Activated CD4-positive, alpha-beta T cell treated with anti-CD3 and anti-CD28 coated beads, Interleukin-2, amount 10 ng/mL, durations not matched to agents 7 days and 5 days (primary cell): ENCODE measurements at places on chromosomes 2 and 18. TPM values are rescaled to one million over a fixed set of nuclear protein-coding genes. Genes with fewer than 3 reads are reported as not detected.

ALK gene
- not detected for total RNA-seq

NGEF gene
- not detected for total RNA-seq

CAMKMT gene
- 13.7 TPM for total RNA-seq

RESP18 gene
- total RNA-seq = not detected

C2orf80 gene
- not detected for total RNA-seq

CEBPZOS gene
- 38.5 TPM for total RNA-seq

RGPD4 gene
- not detected for total RNA-seq

C2orf74 gene
- total RNA-seq = 7.1 TPM

DNAH7 gene
- total RNA-seq = 0.04 TPM

EVX2 gene
- total RNA-seq = not detected

MOGAT1 gene
- total RNA-seq = not detected

ANKRD23 gene
- total RNA-seq = 17.3 TPM

SLC8A1 gene
- 0.50 TPM for total RNA-seq

BOK gene
- total RNA-seq = not detected

CNRIP1 gene
- not detected for total RNA-seq

POTEJ gene
- total RNA-seq = not detected

ACSL3 gene
- 43.0 TPM for total RNA-seq

WDR35 gene
- 3.9 TPM for total RNA-seq

SMAD7 gene
- total RNA-seq = 19.5 TPM

MBD5 gene
- 41.1 TPM for total RNA-seq

ALPI gene
- total RNA-seq = not detected

CHRNG gene
- total RNA-seq = not detected

LAMA1 gene
- not detected for total RNA-seq

MDH1B gene
- 0.50 TPM for total RNA-seq

CIB4 gene
- total RNA-seq = not detected

OTX1 gene
- not detected for total RNA-seq

MEP1B gene
- not detected for total RNA-seq

CRYBA2 gene
- total RNA-seq = not detected

SUPT7L gene
- total RNA-seq = 34.5 TPM

SERPINB12 gene
- total RNA-seq = not detected

SH3RF3 gene
- total RNA-seq = 0.17 TPM

TDRD15 gene
- not detected for total RNA-seq

BMP10 gene
- total RNA-seq = not detected

INPP5D gene
- 121 TPM for total RNA-seq

SOWAHC gene
- total RNA-seq = 0.27 TPM
